ENCODE measurements at places on chromosomes 3 and 15. TPM values are rescaled to one million over a fixed set of nuclear protein-coding genes. Genes with fewer than 3 reads are reported as not detected.

DNA sequence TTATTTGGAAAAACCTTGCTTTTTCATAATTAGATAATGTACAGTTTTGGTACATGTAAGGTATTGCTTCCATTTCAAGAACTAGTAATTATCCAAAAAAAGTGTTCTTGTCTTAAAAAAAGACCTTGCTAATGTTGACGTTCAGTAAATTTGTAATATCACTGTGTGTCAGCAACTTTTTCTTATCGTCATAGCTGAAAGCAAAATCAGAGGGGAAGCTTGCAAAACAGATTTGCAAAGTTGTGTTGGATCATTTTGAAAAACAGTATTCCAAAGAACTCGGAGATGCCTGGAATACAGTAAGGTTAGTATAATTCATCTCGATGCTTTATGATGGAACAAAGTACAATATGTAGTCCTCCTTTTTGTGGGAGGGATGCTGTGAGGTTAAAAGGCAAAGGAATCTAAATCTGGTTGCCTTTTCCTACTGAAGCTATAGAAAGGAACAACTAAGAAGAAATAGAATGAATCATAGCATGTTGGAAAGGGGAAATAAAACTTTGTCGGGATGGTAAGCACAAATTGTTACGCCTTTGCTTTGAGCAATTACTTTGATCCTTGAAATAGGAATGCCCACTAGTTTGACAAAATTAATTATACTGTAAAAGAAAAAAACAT is 1.5 kb downstream of the NSUN3 start:
- peak; percentile 8 for DNase-seq
- H3K36me3 ChIP-seq = peaks cover 17% of the 10 kb centered on the region
- H3K27ac ChIP-seq = peak overlapping the region; percentile 95
- H3K4me1 ChIP-seq = 0 out of 2 replicates have a peak, but pooled peaks cover 5% of the 10 kb centered on the region

DNA sequence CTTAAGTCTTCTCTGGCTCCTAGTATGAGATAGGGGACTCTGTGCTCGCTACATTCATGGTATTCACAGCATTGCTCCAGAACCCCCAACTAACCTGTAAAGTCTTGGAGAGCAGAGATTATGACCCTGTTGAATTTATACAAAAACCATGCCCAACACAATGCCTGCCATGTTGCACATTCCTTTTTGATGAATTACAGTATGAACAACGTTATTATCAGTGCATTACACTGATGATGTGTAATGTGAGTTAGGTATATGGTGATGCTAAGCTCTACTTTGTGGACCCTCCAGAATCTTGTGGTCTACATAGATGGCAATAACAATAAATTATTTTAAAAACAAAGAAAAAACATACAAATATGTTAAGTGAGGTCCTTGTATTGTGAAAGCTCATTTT is 64.3 kb downstream of the EOMES start:
- no peak overlapping the region for H3K4me3 ChIP-seq
- no peaks in the 10 kb centered on the region for H3K4me1 ChIP-seq
- H3K36me3 ChIP-seq = no peaks in the 10 kb centered on the region
- DNase-seq = no peak
- no peak overlapping the region for H3K27ac ChIP-seq

DNA sequence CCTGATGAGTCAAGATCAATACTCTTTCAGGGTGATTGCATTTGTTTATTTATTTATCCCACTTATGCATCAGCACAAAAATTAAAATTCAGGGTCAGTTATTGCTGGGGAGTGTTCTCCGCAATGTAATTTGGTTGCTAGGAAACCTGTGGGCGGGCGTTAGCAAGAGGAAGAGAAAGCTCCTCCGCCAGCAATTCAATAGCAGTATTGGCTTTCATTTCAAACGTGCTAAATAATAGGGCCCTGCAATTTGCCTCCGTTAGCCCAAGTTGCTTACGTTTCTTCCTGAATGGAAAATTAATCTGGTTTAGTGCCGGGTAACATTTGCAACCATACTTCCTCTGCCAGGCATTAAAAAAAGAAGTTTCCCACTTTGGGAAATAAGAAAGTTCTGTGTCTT is 35.5 kb upstream of the PLCL2 start:
- H3K36me3 ChIP-seq = no peaks in the 10 kb centered on the region
- H3K27me3 ChIP-seq = peaks cover 5% of the 10 kb centered on the region

DNA sequence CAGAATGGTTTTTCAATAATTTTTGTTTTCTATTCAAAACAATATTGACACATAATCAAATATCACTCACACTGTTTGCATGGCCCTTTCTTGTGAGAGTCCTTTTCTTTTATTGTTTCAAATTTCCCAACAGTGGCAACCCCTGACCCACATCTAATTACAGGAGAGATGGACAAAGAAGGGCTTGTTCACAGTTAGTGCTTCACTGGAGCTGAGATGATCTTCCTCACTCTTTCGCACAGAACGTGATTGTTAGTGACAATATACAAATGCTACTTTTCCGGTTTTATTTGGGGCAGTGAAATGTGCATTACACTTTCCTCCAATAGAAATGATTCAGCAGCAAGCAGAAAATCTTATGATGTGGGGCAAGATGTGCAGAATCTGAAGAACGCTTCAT is 38.6 kb upstream of the TTC14 start:
- no peaks in the 10 kb centered on the region for H3K4me1 ChIP-seq
- H3K27me3 ChIP-seq = no peaks in the 10 kb centered on the region
- DNase-seq = no peak
- no peaks in the 10 kb centered on the region for H3K36me3 ChIP-seq
- H3K27ac ChIP-seq = no peak overlapping the region
- H3K4me3 ChIP-seq = no peak overlapping the region

DNA sequence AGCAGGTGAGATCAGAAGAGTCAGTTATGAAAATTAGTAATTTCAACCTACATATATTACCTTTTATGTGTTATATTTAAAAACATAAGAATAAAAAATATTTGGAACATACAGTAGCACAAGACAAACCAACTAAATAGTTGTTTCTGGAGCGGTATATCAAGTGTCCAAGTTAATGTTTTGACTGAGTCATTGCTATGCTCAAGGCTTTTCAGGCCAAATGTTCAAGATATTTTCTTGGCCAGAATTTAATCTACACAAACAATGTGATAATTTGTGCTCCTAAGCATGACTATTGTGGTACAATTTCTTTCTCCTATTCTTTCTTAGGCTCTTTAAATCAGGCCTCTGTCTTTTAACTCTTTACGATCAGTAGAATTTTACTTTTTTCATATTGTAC is 412.4 kb downstream of the RAP2B start:
- H3K4me3 ChIP-seq = no peak overlapping the region
- no peak overlapping the region for H3K27ac ChIP-seq

- H3K27me3 ChIP-seq = no peaks in the 10 kb centered on the region
- H3K27ac ChIP-seq = no peak overlapping the region
- no peak for DNase-seq
- H3K4me1 ChIP-seq = peaks cover 19% of the 10 kb centered on the region
These were observed 11.1 kb downstream of the LRCH3 start for GRCh38 chr3:197801891-197802778.

DNA sequence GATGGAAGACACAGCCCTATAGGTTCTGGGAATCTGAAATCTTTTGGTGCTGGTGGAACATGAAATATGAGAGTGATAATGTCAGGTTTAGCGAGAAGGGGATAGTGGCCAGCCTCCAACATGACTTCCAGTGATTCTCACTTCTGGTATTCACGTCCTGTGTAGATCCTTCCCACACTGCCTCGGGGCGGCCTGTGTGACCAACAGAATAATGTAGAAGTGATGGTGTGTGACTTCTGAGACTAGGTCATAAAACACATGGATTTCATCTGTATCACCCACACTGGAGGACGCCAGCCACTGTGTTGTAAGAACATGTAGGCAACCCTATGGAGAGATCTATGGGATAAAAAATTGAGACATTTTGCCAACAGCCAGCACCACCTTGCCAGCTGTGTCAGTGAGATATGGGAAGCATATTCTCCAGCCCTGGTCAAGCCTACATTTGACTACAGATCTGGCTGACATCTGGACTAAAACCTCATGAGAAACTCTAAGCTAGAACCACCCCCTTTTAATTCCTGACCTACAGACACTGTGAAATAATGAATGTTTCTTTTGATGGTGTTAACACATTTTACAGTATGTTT is 25.5 kb upstream of the NUDT16 start:
- no peak overlapping the region for H3K27ac ChIP-seq
- H3K4me3 ChIP-seq = no peak overlapping the region
- no peaks in the 10 kb centered on the region for H3K4me1 ChIP-seq
- H3K36me3 ChIP-seq = no peaks in the 10 kb centered on the region

GRCh38 chr3:58129041-58129770 is 81.6 kb downstream of the DNASE1L3 start:
- no peak for DNase-seq
- no peaks in the 10 kb centered on the region for H3K27me3 ChIP-seq
- H3K4me1 ChIP-seq = no peaks in the 10 kb centered on the region

GRCh38 chr3:18288243-18288642 is 136.9 kb downstream of the SATB1 start:
- H3K4me3 ChIP-seq = no peak overlapping the region
- no peak for DNase-seq
- H3K27ac ChIP-seq = no peak overlapping the region
- H3K4me1 ChIP-seq = no peaks in the 10 kb centered on the region
- no peaks in the 10 kb centered on the region for H3K36me3 ChIP-seq

GRCh38 chr3:13513051-13513912 is 33.2 kb downstream of the HDAC11 start:
- H3K4me3 ChIP-seq = no peak overlapping the region
- no peak overlapping the region for H3K27ac ChIP-seq
- H3K36me3 ChIP-seq = no peaks in the 10 kb centered on the region
- H3K4me1 ChIP-seq = no peaks in the 10 kb centered on the region
- peaks cover 63% of the 10 kb centered on the region for H3K27me3 ChIP-seq

- H3K27me3 ChIP-seq = no peaks in the 10 kb centered on the region
- DNase-seq = no peak
- no peaks in the 10 kb centered on the region for H3K4me1 ChIP-seq
- H3K36me3 ChIP-seq = no peaks in the 10 kb centered on the region
- no peak overlapping the region for H3K4me3 ChIP-seq
These were observed 322.8 kb upstream of the CTNNB1 start for GRCh38 chr3:40876496-40876895.

- H3K4me1 ChIP-seq = no peaks in the 10 kb centered on the region
- H3K4me3 ChIP-seq = no peak overlapping the region
- no peaks in the 10 kb centered on the region for H3K27me3 ChIP-seq
- H3K36me3 ChIP-seq = no peaks in the 10 kb centered on the region
- H3K27ac ChIP-seq = no peak overlapping the region
These were observed 233.1 kb upstream of the PLSCR5 start for GRCh38 chr3:146838221-146838620.

DNA sequence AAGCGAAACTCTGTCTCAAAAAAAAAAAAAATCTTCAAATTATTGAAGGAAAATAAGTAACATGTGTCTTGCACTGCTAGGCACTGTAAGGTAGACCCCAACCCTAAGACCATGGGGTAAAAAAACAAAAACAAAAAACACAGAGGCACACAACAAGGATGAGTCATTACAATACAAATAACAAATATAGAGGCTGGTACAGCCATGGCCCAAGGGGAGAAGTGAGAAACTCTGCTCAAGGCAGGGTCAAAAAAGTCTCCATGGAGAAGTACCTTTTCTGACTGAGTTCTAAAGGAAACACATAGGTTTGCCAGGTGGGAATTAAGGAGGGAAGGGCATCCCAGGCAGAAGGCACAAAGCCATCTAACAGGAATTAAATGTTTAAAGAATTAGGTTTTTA is 54.5 kb downstream of the TOP2B start:
- H3K36me3 ChIP-seq = peaks cover 88% of the 10 kb centered on the region
- H3K27ac ChIP-seq = no peak overlapping the region
- no peaks in the 10 kb centered on the region for H3K27me3 ChIP-seq
- DNase-seq = no peak

GLCE gene
- 11.0 TPM for polyA plus RNA-seq

LMAN1L gene
- polyA plus RNA-seq = not detected

MRAS gene
- 5.4 TPM for polyA plus RNA-seq

XYLB gene
- 12.8 TPM for polyA plus RNA-seq

CLASP2 gene
- polyA plus RNA-seq = 29.9 TPM

All from K562 (cell line).